ENCODE measurements at places on chromosomes 3 and 15. TPM values are rescaled to one million over a fixed set of nuclear protein-coding genes. Genes with fewer than 3 reads are reported as not detected.

The FANCI gene
- total RNA-seq: 38.4 TPM

The REC114 gene
- not detected for total RNA-seq

GRCh38 chr3:42094128-42094527 is 3.0 kb downstream of the TRAK1 start:
- H3K4me1 ChIP-seq: 0 out of 2 replicates have a peak, but pooled peaks cover 5% of the 10 kb centered on the region
- no peak overlapping the region for H3K4me3 ChIP-seq
- no peak overlapping the region for H3K27ac ChIP-seq
- DNase-seq: no peak
- H3K27me3 ChIP-seq: no peaks in the 10 kb centered on the region

GRCh38 chr3:156158656-156159295 is 38.4 kb downstream of the KCNAB1 start:
- H3K27ac ChIP-seq: no peak overlapping the region
- H3K4me3 ChIP-seq: no peak overlapping the region
- H3K27me3 ChIP-seq: no peaks in the 10 kb centered on the region

GRCh38 chr3:121913305-121913990 is 19.2 kb downstream of the SLC15A2 start:
- H3K27me3 ChIP-seq: no peaks in the 10 kb centered on the region
- no peak for DNase-seq
- no peak overlapping the region for H3K27ac ChIP-seq
